AG04449 (cell line): ENCODE measurements at places on chromosomes 7 and 10.

DNA sequence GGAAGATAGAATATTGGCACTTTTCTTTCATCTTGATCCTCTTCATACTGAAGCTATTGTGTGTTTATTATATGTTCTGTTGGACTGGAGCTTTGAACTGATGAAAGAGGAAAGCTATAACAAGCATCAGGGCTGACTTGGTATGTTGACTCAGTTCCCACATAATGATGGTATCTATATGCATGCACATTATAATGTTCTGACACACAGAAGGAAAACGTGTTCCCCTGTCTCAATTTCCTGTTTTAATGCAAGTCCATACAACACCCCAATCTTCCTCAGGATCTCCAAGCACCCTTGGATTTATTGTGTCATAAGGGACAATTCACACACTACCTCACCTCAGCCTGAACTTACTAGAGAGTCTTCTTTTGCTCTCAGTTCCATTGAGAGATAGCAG lies 8.3 kb upstream of the WASL start:
- no peak for DNase-seq

- no peak for DNase-seq
Observed at GRCh38 chr7:31747553-31747952, 60.5 kb downstream of the PPP1R17 start.

GRCh38 chr7:70241536-70242175 lies 643.4 kb downstream of the AUTS2 start:
- DNase-seq = no peak

DNA sequence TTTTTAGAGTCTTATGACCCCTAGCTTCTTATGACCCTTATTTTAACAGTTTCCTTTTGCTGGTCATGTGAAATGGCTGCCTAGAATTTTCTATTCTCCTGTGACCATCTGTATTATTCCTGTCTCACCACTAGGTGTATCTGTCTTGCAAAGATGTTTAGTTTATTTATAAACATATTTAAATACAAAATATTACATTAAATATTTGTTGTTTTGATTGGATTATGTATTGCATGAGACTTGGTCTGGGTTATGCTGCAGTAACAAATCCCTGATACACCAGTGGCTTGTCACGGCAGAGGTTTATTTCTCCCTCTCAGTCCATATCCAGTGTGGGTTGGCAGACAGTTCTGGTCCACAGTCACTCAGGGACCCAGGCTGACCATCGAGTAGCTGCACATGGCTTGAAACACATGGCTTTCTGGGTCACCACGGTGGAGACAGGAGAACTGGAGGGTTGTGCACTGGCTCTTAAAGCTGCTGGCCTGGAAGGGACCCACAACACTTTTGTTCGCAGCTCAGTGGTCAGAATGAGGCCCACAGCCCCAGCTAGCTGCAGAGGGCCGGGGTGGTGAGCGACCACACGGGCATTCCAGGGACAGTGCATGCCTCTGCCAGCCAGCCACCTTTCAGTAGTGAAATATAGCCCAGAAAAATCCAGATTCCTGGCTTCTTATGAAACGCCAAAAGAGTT lies 7.4 kb downstream of the RASSF4 start:
- no peak for DNase-seq

DNA sequence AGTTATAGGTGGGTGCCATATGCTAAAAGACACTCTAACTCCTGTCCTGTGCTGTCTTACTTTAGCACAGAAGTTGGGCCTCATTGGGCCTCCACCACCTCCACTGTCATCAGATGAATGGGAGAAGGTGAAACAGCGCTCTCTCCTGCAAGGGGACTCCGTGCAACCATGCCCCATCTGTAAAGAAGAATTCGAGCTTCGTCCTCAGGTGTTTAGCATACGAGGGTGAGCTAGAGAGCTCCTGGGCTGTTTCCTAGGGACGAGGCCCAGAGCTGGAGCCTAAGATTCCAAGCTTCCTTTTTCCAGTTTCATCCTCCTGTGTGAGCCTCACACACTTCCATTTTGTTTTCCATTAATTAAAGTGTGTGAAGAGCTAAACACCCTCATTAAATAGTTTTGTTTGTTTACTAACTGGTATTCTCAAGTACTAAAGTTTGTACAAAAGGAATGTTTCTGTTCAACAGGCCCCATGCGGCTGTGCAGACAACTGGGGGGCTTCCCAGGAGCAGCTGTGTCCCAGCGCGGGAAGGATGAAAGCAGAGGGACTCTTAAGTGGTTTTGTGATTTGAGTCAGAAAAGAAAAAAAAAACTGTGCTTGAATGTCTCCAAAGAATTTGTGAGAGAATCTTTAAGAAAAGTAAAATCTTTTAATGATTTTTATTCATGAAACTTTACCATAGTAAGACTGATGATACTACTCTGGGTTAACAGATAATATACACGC lies 14.1 kb downstream of the RNF32 start:
- DNase-seq = no peak

DNA sequence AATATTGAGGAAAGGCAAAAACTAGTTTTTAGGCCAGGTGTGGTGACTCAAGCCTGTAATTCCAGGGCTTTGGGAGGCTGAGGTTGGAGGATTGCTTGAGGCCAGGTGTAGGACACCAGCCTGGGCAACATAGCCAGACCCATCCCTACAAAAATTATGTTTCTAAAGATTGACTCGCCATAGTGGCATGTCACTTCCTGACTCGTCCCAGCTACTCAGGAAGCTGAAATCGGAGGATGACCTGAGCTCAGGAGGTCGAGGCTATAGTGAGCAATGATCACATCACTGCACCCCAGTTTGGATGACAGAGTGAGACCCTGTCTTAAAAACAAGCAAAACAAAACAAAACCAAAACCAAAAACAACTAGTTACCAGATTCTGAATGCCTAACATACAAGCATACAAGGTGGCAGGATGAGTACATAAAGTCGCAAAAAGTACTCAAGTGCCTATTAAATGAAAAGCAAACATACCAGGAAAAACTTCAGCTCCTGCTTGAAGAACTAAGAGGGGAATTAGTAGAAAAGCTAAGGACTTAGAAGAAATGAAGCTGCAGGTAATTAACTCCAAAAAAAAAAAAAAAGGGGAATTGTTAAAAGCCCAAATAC lies 14.1 kb downstream of the ZNF398 start:
- DNase-seq = no peak

- DNase-seq = no peak
Observed at GRCh38 chr7:15798081-15798480, 111.6 kb upstream of the MEOX2 start.

DNA sequence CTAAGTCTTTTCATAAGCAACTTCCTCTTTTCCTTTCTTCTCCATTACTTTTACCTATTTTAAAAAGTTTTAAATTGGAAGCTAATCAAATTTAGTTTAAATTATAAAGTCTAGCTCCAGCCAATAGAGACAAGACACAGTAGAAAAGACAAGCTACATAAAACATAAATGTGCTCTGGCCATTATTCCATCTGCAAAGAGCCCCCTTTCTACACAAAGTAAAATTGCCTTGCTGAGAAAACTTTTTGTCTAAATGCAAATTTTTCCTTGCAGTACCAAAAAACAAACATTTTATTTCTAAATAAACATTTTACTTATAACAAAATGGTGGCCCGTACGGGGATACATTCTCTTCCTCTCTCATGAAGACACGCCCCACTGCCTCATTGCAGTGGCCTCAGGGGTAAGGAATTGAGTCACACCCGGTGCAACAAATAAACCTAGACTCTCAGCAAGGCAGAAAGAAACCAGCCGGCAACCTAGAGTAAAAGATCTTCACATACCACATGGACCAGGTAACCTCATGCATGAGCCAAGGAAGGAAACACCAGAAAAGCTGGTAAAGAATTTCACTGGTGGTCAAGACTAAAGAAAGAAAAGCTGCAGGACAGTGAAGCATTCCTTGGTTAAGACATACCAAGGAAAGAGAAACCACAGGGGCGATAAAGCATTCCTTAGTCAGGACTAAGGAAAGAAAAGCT lies 71.6 kb upstream of the ZNF746 start:
- no peak for DNase-seq

- DNase-seq = no peak
Observed at GRCh38 chr7:140911746-140912145, 13.0 kb downstream of the BRAF start.

GRCh38 chr7:22219036-22219435 lies 137.9 kb downstream of the RAPGEF5 start:
- no peak for DNase-seq

GRCh38 chr7:79692015-79692414 lies 238.5 kb upstream of the MAGI2 start:
- peak; percentile 84 for DNase-seq

GRCh38 chr7:86479144-86479543 lies 164.6 kb upstream of the GRM3 start:
- no peak for DNase-seq

DNA sequence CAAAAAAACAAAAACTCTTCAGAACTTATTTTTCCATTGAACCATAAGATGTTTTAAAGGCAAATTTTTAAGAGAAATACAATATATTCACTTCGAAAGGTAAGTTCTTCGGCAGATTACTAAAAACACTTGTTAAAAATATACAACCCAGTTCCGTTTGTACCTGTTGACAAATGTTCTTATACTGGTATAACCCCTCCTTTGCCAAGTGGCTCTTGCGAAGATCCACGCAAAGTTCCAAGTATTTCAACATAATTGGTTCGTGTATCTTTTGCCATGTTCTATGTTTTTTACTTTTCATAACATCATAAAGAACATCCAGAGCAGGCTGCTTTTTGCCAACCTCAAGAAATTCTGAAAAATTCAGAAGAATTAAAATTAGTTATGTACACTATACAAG lies 7.0 kb downstream of the EIF3A start:
- DNase-seq = no peak

- no peak for DNase-seq
Observed at GRCh38 chr7:28191184-28191583, 10.6 kb upstream of the JAZF1 start.

DNA sequence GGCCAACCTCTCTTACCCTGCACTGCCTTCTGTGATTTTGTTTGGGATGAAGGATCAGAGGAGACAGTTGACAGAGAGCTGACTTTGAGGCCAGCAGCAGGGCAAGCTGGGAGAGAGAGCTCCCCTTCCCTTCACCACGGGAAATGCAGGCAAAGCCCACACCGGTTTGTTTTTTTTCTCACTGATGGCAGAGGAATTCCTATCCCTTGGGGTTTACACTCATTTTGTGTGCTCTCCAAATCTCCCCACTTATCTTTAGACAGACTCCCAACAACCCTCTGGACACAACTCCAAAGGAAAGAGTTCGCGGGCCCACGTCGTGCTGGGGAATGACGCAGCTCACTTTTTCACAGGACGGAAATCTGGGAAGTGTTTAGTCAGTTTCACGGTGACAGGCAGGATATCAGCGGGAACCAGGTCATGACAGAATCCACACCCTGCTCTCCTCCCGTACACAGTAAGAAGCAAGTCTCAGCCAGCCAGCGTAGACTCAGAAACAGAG lies 68.3 kb upstream of the FAM171A1 start:
- no peak for DNase-seq

DNA sequence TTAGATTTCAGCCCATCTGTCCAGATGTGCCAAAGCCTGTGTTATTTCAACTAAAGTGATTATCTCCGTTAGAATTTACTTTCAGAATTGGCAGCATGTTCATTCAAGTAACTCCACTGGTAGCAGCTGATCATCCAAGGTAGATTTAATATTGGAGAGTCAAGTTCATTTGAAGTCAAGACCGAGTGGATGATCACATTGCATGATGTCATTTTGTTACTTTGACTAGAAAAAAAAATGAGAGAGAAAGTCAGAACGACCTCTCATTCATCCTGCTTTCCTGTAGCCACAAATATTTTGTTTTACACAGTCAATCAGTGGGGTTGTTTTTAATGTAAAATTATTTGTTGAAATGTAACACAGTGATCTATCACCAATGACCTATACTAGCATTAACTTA lies 196.7 kb upstream of the PHYHIPL start:
- DNase-seq = no peak

DNA sequence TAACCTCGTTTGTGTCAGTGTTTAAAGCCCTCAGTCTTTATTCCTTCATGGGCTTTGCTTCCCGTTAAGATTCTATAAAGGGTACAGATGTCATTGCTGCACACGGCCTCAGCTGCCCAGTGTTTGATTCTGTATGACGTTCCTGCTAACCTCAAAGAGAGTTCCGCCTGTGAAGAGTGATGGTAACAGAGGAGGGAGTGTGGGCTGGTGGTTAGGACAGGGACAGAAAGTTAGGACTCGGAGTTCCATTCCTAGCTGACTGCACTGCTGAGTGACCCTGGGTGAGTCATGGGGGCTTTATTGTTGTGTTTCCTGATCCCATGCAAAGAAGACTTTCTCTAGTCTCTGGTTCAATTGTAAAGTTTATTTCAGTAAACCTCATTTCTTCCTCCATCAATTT lies 227.1 kb downstream of the DYNC1I1 start:
- no peak for DNase-seq

DNA sequence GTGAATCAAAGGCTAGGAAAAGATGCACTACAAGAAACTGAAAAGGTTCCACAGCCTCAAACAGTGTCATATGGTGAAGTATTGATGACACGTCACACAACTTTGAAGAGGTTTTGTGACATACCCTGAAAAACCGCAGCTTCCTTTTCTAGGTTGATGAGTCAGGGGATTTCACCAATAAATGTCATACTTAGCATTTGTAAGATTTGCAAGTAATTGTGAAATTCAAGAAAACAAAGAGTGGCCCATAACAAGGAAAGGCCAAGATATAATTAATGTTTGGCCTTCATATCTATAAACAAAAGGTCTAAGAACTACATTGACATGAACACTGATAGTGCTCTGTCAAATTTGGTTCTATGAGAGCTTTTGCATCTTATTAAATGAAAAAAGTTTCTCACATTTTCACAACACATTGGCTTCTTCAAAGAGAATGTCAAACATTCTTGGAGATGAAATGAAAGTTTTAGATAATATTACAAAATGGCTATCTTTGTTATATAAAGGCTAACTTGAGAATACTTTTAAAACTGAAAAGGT lies 62.0 kb upstream of the NAMPT start:
- peak; percentile 82 for DNase-seq

GRCh38 chr7:37287131-37287855 lies 161.4 kb downstream of the ELMO1 start:
- no peak for DNase-seq

DNA sequence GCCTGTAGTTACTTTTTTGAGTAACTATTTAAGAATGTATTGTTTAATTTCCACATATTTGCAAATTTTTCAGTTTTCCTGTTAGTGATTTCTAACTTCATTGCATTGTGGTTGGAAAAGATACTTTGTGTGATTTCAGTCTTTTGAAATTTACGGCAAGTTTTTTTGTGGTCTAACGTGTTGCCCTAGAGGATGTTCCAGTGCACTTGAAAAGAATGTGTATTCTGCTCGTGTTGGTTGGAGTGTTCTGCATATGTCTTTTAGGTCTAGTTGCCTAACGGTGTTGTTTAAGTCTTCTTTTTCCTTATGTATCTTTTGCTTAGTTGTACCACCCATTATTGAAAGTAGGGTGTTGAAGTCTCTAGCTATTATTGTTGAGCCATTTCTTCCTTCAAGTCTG lies 59.7 kb downstream of the LCOR start:
- no peak for DNase-seq

GRCh38 chr10:117107238-117107637 lies 30.8 kb downstream of the VAX1 start:
- no peak for DNase-seq
